Endothelial cell (in vitro differentiated cells): ENCODE measurements at places on chromosomes 16 and 17. TPM values are rescaled to one million over a fixed set of nuclear protein-coding genes. Genes with fewer than 3 reads are reported as not detected.

Gene LPO
- 0.31 TPM for total RNA-seq

Gene ZFP3
- total RNA-seq: 0.38 TPM

DNA sequence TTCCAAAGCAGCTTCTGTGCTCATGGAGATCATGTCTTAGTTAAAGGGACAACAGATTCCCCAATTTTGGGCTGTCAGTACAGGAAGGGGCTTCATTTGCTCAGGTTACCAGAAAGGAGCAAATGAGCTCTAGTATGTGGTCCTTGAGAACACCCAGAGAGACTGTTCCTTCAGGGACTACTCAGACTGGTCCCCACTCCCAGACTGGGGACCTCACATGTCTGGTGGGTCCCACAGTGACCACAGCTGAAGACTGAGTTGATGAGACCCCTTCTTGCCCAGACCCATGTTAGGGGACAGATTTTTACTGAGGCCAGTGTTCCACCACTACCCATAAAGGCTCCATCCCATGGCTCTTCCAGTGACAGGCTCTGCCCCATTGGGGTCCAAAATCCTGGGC is 1695.2 kb downstream of the TP53TG3F start:
- DNase-seq: no peak

Gene RMI2
- 10.5 TPM for total RNA-seq

Gene PTX4
- total RNA-seq: 0.21 TPM

DNA sequence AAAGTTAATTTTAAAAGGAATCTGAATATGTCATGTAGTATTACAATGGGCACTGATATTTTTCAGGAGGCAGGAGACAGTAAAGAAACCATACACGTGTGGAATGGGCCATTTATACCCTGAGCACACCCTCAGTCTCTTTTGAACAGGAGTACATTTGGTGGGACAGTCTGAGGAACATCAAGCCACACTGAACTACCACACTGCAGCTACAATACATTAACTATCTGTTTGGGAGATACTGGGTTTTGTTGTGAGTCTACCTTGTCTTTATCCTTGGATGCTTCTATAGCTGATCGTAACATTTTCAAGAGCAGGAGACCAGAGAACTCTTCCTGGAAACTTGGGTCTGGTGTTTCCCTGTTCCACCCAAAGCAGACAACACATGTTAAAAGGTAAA is 31.7 kb downstream of the HEATR6 start:
- no peak for DNase-seq

Gene EXOC3L1
- 150 TPM for total RNA-seq

Gene CTRB2
- total RNA-seq: not detected

DNA sequence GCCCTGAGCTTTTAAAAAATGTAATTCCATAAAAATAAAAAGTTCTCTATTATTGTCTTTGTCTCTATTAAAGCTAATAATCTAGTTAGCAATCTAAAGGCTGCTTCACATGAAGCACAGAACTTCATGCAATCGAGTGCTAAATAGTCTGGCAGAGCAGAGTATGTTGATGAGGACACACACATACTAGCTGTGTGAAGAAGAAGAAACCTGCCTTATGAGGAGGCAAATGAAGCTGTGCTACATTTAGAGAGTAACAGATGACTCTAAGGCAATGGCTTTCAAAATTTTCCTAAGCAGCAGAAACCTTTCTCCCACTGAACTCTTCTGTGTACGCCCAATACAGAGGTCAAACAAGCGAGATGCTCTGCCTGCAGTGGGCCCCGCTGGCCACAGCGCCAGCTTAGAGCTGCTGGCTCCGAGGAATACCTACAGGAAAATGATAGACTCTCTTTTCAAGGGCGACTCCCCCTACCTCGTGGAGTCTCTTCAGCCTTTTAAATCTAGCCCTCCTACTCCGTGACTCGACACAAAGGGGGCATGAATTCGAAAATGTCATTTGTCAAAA is 39.2 kb downstream of the GNA13 start:
- no peak for DNase-seq

DNA sequence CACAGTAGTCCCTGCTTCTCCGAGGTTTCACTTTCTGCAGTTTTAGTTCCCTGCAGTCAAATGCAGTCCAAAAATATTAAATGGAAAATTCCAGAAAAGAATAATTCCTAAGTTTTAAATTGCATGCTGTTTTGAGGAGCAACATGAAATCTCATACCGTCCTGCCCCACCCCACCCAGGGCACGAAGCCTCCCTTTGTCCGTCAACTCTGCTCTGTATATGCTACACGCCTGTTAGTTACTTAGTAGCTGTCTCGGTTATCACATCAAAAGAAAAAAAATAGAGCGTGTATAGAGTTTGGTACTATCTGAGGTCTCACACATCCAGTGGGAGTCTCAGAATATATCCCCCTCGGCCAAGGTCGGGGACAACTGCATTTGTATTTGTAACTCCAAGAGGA is 129.4 kb upstream of the NOL11 start:
- DNase-seq: no peak

GRCh38 chr16:12724226-12724625 is 79.5 kb downstream of the CPPED1 start:
- no peak for DNase-seq

Gene CSH2
- total RNA-seq: not detected

- DNase-seq: no peak
These were observed 59.1 kb upstream of the CCL2 start for GRCh38 chr17:34195987-34196386.

DNA sequence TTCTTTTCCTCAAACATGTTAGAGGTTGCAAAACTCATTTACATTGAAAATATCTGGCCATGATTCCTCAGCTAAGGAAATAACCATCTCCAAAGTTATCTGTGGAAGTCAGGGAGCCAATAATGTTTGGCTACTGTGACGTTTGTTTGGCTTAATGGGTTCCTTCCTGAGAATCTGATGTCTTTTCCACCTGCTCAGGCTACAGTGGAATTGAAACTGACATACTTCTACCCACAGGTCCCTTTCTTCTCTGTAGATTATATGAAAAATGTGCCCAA is 221.1 kb upstream of the XYLT1 start:
- no peak for DNase-seq

DNA sequence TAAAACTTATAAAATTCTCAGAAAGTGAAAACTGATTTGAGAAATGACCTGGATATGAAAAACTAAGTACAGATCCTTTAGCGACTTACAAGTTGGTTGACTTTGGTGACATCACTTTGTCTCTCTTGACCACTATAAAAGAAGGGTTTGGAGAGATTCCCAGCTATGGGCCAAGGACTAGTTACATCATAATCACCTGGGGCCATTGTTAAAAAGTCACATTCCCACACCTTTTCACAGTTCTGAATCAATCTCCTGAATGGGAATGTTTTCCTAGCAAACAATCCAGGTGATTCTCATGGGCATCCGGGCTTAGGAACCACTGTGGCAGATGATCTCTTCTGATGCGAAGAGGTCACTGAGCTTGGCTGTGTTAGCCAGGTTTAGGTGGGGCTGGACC is 620 bp upstream of the VWA3A start:
- no peak for DNase-seq

DNA sequence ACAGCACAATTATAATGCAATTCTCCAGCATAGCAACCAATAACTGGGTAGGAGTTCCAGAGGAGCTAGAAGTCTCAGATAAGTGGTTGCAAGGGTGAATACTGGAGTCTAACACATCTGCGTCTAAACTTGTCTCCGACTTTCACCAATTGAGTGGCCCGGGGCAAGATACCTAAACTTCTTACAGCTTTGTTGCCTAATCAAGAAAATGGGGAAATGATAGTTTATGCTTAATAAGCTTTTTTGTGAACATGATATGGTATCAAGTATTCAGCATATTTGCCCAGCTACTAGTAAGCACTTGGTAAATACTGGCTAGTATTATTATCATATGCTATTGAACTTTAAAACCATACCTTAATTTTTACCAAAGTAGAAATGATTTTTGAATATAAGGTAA is 183.5 kb downstream of the KCNJ2 start:
- no peak for DNase-seq

- DNase-seq: no peak
These were observed 48.0 kb downstream of the TEKT5 start for GRCh38 chr16:10646581-10647263.

DNA sequence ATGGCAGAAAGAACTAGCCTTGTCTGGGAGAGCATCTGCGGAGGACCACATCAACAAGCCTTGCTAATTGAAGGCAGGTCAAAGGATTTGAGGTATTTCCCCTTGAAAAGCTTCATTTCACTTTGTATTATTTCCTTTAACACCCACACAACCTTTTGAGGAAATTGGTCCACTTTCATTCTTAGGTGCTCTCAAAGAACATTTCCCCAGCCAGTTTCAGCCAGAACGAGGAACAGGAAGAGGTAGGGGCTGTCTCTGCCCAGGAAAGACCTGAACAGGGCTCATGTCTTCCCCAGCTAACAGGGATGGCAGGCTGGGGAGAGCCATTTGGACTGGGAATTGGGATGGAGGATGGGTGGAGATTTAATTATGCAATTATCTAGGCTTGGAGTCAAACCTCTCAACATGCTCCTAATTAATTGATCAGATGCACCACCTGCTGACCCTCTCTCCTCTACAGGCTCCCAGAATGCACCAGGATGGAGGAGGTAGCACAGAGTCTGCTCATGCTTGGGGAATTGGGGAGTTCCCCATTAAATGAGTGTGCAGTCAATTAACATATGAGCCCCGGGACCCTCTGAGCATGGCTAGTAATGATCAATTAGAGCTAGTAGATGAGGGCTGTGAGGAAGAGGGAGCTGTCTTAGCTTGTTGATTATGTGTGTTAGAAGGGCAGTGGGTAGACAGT is 84.6 kb downstream of the GP2 start:
- no peak for DNase-seq

Gene PPP1R1B
- total RNA-seq: not detected

- DNase-seq: no peak
These were observed 292.7 kb upstream of the TNRC6C start for GRCh38 chr17:77665833-77666232.
